Left lung (tissue), 14 donors: ENCODE measurements at places on chromosomes 1 and 21. TPM values are rescaled to one million over a fixed set of nuclear protein-coding genes. Genes with fewer than 3 reads are reported as not detected.

TMEM82 gene
- total RNA-seq: not detected

MX2 gene
- 31.9 TPM for total RNA-seq

CA6 gene
- not detected for total RNA-seq

DTL gene
- total RNA-seq: 8.7 TPM

PKP1 gene
- 2.8 TPM for total RNA-seq

- H3K27ac ChIP-seq: peak within 1 kb of the TSS; percentile 85
- no peaks in the 10 kb centered on the region for H3K4me1 ChIP-seq
- H3K36me3 ChIP-seq: no peaks in the 10 kb centered on the region
- no peaks in the 10 kb centered on the region for H3K27me3 ChIP-seq
Observed at GRCh38 chr1:31296486-31297276, at the start of the genes SNRNP40 and ZCCHC17. Gene SNRNP40 (minus strand): TSS chr1:31296788. CDS start chr1:31296751, 37 bp downstream. Gene ZCCHC17 (plus strand): TSS chr1:31297032. CDS start chr1:31310099, 13,067 bp downstream.

DNA sequence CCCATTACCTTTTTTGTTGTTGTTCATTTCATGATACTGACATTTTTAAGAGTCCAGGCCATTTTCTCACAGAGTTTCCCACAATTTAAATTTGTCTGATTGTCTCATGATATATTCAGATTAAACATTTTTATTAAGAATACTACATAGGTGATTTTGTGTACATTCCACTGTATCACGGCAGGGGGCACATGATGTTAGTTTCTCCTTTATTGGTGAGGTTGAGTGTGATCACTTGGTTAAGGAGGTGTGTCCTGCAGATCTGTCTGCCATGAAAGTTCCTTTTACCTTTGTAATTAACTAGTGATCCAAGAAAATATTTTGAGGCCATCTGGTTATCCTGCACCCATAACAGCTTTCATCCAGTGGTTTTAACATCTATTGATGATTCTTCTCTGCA is 11.8 kb downstream of the RTCA start:
- no peaks in the 10 kb centered on the region for H3K4me1 ChIP-seq
- H3K36me3 ChIP-seq: no peaks in the 10 kb centered on the region
- H3K27me3 ChIP-seq: no peaks in the 10 kb centered on the region

DNA sequence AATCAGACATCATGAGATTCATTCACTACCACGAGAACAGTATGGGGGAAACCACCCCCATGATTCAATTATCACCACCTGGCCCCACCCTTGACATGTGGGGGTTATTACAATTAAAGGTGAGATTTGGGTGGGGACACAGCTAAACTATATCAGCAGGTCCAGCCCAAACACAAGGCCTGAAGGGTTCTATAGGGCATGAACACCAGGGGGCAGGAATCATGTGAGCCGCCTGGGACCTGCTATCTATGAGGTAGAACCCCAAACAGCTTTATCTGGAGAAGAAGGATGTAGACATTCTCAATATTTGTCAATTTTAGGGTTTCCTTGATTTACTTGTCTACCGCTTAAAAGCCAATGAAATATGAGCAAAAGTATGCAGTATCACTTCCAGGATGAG is 294.9 kb upstream of the DEPDC1 start:
- no peaks in the 10 kb centered on the region for H3K4me1 ChIP-seq
- H3K27me3 ChIP-seq: no peaks in the 10 kb centered on the region
- no peak overlapping the region for H3K4me3 ChIP-seq
- no peaks in the 10 kb centered on the region for H3K36me3 ChIP-seq

DNA sequence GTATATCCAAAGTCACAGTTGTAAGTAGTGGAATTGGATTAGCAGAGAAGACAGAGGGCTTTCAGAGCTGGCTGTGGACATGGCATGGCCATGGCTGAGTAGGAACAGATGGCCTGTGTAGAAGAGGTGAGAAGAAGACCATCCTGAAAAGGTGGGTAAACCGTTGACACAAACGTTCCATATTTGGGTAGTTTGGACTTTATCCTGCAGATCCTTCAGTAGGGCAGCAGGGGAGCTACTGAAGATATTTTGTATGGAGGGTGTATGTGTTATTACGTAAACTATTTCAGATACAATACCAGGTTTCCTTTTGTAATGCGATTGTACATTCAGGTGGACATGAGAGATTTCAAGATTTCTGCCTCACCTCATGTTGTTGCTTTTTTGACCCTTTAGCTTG is 1.6 kb downstream of the UTP11 start:
- no peak overlapping the region for H3K4me3 ChIP-seq
- peaks cover 47% of the 10 kb centered on the region for H3K4me1 ChIP-seq
- no peak overlapping the region for H3K27ac ChIP-seq
- peaks cover 38% of the 10 kb centered on the region for H3K36me3 ChIP-seq
- H3K27me3 ChIP-seq: no peaks in the 10 kb centered on the region
- no peak for DNase-seq

GRCh38 chr1:6438047-6438525 is 13.5 kb downstream of the ESPN start:
- H3K36me3 ChIP-seq: no peaks in the 10 kb centered on the region
- H3K27ac ChIP-seq: no peak overlapping the region
- no peak for DNase-seq
- no peaks in the 10 kb centered on the region for H3K4me1 ChIP-seq
- peaks cover 72% of the 10 kb centered on the region for H3K27me3 ChIP-seq

- H3K4me3 ChIP-seq: no peak overlapping the region
- H3K36me3 ChIP-seq: no peaks in the 10 kb centered on the region
- DNase-seq: no peak
- H3K4me1 ChIP-seq: no peaks in the 10 kb centered on the region
Observed at GRCh38 chr1:22615886-22616285, 20.5 kb upstream of the C1QA start.
